ENCODE measurements at places on chromosomes 16 and 17.
A peak's percentile ranks its signal among the peaks of the same experiment; 100 is the strongest.

- no peak for DNase-seq
These were observed 43.6 kb upstream of the RBFOX3 start for GRCh38 chr17:79654350-79654959.

- DNase-seq: no peak
These were observed 187.0 kb upstream of the CDH13 start for GRCh38 chr16:82439678-82440293.

- DNase-seq: no peak
These were observed 29.6 kb downstream of the NMT1 start for GRCh38 chr17:45090711-45091110.

GRCh38 chr17:1003633-1003971 lies 6.7 kb downstream of the TIMM22 start:
- DNase-seq: no peak

- peak; percentile 43 for DNase-seq
These were observed 6.8 kb downstream of the KCNH6 start for GRCh38 chr17:63529711-63530556.

Data from DMS 273 treated with DMSO at 0.1 percent for 48 hours (cell line).